ENCODE measurements at places on chromosomes 2 and 18.

- DNase-seq: no peak
These were observed 161.7 kb upstream of the LMAN1 start for GRCh38 chr18:59520562-59521355.

DNA sequence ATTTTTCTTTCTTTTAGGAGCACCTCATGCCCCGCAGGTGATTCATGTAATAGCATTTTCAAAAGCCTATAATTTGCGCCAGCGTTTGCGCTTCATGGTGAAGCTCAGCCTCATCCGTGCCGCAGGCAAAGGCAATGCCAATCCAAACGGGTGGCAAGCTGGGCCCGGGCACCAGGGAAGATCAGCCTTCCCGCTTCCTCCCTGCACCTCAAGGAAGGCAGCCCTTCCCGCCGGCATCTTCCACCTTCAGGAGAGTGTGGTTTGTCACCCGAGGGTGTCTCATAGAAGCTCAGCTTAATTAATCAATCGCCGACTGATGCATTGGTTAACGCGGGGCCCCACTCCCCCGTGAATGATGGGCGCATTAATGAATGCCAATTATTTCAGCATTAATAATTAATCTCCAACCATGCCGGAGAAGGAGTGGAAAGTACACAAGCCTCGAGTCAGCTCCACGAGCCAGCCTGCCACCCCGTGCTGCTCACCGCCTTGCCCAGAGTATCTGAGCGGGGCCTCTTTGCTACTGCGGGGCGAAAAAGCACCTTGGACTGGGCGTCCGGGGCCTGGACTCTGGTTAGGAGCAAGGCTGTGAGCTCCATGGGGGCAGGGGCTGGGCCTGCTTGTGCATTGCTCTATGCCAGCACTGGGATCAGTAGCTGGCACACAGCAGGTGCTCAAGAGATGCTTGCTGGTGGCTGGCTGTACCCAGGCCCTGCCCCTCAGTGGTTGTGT lies 13.0 kb downstream of the INHBB start:
- no peak for DNase-seq

GRCh38 chr2:50863218-50863617 lies 168.7 kb downstream of the NRXN1 start:
- no peak for DNase-seq

- DNase-seq: peak; percentile 4
These were observed at the start of gene EDAR for GRCh38 chr2:108988796-108989713. Gene EDAR, minus strand, starts transcription at chr2:108989220. Its CDS starts 58,206 bp downstream, at chr2:108931014.

- DNase-seq: no peak
These were observed 76.3 kb downstream of the PKP4 start for GRCh38 chr2:158533009-158533408.

DNA sequence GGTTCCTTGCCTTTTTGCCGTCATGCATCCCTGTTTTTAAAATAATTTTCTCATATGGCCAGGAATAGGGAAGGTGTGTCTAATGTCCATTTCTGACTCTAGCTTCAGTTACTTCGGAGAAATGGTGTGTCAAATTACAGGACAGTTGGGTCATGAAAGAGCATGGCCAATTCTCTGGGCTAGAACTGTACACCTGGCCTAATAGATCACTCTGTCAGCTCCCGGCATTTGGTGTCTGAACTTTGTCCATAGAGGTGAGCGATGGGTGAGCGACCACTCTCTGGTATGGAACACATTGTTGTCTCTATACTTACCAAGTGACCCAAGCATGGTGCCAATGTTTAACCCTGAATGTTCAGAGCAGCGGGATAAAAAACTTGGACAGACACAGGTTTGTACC lies 38.3 kb upstream of the ASB18 start:
- DNase-seq: no peak
